RPMI7951 (cell line): ENCODE measurements at places on chromosomes 12 and 14.

GRCh38 chr12:131197490-131197889, 243.8 kb downstream of the ADGRD1 start:
- no peak for DNase-seq

- DNase-seq: no peak
Measured at GRCh38 chr12:130301559-130301958, 36.1 kb upstream of the PIWIL1 start.

DNA sequence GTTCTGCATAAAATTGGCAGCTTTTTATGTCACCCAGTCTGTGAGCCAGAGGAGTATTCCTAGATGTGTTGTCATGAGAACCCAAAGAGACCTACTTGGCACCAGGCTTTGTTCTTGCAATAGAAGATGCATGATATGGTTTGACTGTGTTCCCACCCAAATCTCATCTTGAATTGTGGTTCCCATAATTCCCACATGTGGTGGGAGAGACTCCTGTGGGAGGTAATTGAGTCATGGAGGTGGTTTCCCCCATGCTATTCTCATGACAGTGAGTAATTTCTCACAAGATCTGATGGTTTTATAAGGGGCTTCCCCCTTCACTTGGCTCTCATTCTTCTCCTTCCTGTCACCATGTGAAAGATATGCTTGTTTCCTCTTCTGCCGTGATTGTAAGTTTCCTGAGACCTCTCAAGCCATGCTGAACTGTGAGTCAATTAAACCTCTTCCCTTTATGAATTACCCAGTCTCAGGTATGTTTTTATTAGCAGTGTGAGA, 572.0 kb upstream of the ATP2B1 start:
- DNase-seq: peak; percentile 86

GRCh38 chr14:76257842-76258397, 106.2 kb downstream of the GPATCH2L start:
- DNase-seq: peak; percentile 6

DNA sequence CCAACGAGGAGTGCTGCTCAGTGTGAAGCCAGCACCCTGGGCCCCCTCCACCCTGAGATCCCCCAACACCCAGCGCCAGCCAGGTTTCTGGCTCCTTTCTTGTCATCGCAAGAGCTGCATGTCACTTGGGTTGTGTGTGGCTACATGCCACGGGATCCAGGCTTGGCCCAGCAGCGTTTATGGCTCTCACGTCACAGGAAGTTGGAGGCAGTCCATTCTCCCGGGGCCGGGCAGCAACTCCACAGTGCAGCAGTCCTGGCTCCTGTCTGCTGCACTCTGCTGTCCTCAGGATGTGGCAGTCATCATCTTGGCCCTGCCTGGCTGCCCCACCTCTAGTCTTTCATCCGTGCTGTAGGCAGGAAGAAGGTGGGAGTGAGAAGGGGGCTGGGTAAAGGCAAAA, 78.3 kb downstream of the AACS start:
- peak; percentile 26 for DNase-seq

DNA sequence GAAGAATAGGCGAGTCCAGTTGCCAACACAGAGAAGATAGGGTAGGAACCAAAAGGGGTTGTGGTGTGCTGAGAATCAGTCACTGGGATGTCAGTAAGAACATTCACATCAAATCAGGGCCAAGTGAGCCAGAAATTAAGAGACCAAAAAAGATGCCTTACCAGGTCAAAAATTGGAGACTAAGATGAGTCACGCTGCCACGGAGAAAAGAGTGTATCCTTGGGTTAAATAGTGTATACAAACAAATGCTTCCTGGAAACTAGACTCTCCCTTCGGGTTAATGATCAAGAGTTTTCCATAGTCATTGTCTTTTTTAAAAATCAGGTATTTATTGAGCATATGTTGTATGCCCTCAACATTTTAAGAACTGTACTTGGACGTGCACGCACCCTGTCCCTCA, 45.2 kb upstream of the BAZ1A start:
- peak; percentile 13 for DNase-seq

DNA sequence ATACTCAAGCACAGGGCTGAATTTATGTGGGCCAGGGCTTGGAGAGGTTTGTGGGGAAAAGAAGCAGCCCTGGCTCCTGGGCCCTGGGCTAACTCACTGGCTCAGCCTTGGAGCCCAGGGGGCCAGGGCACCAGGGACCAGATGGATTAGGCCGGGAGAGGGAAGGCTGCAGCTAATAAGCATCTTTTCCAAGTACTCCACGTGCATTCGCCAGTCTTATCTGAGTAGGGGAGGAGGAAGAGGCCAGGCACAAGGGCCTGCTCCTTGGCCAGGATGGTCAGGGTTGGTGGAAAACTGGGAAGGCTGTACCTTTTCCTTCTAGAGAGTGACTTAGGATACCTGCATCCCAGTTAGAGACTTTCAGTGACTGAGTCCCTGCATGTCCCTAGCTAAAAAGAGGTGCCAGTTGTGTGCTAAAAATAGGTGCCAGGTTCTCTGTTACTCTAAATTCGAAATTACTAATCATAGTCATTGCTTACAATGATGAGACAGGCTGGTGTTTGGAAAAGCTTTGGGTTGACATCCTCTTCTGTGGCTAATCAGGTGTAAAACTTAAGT, 1.3 kb downstream of the GLRX5 start:
- DNase-seq: no peak

GRCh38 chr12:6943722-6944380, at the start of the genes C12orf57 and RNU7-1:
Gene C12orf57 (plus strand): TSS chr12:6944022. CDS start chr12:6944122, 100 bp downstream.
Gene RNU7-1 (plus strand): TSS chr12:6943816.
- DNase-seq: peak; percentile 95

DNA sequence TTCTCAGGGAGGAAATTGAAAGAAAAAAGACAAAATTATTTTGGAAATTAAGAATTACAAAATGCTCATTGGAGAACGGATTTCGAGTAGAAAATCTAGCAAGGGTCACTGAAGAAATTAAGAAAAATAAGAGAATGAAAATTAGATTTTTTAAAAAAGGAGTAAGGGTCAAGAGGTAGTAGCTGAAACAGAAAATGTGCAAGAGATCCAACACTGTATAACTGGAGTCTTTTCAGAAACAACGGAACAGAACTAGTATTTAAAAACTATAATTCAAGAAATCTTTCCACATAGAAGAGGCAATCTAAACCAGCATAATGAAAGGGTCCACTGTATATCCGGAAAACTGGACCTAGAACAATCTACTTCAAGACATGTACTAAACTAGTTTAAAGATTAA, 28.2 kb downstream of the ATP2B1 start:
- DNase-seq: no peak

- DNase-seq: no peak
Measured at GRCh38 chr12:132364348-132364902, 35.0 kb upstream of the GALNT9 start.

DNA sequence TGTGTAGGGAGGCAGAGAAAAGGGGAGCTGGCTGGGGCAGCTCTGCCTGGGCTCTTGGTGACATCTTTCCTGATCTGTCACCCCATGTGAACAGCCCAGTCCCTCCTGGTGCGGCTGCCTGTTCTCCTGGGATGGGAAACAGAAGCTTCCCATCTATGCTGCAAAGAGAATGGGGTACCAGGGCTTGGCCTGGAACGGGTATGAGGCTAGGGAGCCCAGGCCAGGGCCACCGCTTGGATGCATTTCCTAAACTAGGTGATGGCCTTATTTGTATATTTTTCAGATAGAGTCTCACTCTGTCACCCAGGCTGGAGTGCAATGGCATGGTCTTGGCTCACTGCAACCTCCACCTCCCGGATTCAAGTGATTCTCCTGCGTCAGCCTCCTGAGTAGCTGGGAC, 48.6 kb upstream of the PRMT8 start:
- no peak for DNase-seq

GRCh38 chr12:14367040-14367661, 1.7 kb downstream of the ATF7IP start:
- DNase-seq: peak; percentile 44

DNA sequence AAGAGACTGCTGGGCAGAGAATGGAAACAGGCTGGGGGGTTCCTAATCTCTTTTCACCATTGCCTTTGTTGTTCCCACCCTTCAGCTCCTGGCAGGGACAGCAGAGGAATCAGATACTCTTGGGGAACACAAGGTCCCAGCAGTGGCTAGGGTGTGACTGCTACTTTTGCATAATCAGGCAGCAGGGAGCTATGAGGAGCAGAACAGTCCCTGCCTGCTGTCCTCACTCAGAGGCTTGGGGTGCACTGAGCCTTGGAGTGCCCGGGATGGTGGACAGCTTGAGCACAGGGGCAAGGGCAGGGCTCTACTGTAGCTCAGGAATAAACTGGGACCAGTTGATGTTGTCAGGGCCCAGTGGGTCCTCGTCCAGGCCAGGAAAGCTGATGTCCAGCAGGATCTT, 1.5 kb upstream of the TEX52 start:
- no peak for DNase-seq

- peak; percentile 68 for DNase-seq
Measured at GRCh38 chr12:64097366-64098105, 124.6 kb downstream of the KICS2 start.

- peak; percentile 20 for DNase-seq
Measured at GRCh38 chr12:14327711-14328110, 37.8 kb upstream of the ATF7IP start.

DNA sequence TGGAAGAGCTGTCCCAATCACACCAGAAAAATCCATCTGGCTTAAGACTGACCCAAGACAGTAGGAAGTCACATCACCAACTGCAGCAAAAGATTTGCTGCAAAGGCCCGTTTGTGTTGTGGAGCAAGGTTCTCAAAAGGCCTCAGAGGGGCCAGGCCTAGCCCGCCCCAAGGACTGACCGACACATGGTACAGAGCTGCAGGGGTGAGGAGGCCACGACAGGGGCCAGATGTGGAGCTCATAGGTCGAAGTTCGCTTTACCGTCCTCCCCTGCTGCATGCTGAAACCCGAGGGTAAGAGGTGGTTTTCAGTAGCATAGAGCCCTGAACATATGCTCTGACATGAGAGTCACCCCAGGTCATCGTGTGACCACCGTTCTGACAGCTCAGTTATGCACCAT, 35.5 kb downstream of the PLBD1 start:
- no peak for DNase-seq

DNA sequence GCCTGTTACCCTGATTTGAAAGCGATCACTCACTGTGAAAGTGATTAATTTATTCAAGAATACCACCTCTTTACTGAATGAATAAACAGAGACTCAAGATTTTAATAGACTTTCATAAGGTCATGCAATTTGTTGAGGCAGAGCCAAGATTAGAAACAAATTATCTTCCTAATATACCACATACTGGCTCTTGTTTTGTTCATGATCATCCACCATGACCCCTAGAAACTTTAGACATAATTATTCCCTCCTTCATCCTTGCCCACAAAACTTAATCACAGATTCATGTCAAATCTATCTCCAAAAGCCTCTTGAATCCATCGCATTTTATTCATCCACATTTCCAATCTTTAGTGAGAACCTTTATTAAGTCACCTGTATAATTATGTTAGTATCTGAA, 152.3 kb downstream of the ATXN7L3B start:
- DNase-seq: no peak

DNA sequence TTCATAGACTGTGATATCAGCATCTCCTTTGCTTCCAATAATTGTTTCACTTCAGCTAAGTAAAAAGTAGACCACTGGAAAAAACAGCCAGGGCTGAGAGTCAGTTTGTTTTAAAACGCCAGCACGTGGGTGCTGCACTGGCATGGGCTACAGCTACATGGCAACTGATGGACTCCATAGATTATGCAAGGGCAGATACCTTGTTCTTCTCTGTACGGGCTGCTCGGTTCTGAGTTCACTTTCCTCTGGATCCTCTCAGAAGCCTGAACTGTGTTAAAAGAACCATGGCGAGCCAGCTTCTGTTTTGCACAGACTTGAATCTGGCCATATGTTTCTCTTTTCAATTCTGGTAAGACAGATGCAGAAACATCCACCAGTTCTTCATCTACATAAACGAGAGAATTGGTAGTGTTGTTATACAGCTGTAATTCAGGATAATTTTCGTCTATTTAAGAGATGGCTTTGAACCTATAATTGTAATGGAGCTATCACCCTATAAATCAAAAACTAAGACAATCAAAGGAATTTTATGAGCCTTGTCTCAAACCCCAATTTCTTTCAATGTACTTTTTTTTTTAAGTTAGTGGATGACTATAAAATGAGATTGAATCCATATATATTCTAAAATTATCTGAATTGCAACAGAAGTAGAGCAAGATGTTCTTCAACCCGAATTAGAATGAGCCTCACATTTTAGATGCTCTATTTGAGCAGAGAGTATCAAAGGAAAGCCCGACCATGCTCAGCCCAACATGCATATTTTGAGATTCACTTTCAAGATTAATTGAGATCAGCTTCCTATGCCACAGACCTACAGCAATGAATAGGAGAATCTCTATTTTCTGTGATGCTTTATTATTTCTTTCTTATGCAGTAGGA, 31.5 kb downstream of the E2F7 start:
- no peak for DNase-seq

- DNase-seq: peak; percentile 73
Measured at GRCh38 chr12:53502331-53502730, 1.2 kb downstream of the TARBP2 start.

DNA sequence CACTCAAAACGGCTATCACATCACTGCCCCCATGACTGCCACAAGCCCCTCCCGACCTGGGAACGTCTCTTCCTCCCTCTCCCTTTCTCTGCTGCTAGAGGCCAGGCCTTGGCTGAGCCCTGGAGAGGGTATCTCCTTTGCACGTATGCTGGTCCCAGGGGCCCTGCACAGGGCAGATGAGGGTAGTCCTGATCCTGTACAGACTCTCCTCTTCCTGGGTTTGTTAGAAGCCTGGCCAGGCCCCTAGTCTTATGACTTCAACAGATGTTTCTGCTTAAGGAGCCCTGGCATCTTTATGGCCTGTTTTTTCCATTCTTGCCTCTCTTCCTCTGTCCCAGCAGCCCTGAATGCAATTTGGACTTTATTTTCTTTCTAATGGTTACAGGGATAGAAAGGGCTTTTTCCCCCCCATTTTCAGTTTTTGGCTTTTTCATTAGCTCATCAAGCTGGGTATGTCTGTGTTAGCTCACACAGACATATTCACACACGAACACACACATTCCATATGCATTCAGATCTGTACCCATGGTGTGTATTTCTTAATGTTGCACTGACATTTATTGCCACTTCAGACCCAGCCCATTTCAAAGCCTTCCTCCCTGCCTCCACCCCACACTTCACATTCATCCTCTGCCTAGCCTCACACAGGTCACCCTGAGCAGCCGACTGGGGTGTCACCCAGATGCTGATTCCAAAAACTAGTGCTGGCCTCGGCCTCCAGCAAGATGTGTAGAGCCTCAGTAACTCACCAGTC, 203.2 kb downstream of the ZFP36L1 start:
- peak; percentile 68 for DNase-seq

GRCh38 chr12:5716201-5716600, 228.9 kb downstream of the ANO2 start:
- peak; percentile 57 for DNase-seq
